Activated T-cell treated with anti-CD3 and anti-CD28 coated beads, Interleukin-2, amount 50 U/mL, for 72 hours (primary cell): ENCODE measurements at places on chromosomes 7 and 10. TPM values are rescaled to one million over a fixed set of nuclear protein-coding genes. Genes with fewer than 3 reads are reported as not detected.

Gene SUN3
- total RNA-seq = 0.99 TPM

Gene UTF1
- 0.21 TPM for total RNA-seq

Gene PFKFB3
- 120 TPM for total RNA-seq

Gene ATRNL1
- total RNA-seq = 0.23 TPM

DNA sequence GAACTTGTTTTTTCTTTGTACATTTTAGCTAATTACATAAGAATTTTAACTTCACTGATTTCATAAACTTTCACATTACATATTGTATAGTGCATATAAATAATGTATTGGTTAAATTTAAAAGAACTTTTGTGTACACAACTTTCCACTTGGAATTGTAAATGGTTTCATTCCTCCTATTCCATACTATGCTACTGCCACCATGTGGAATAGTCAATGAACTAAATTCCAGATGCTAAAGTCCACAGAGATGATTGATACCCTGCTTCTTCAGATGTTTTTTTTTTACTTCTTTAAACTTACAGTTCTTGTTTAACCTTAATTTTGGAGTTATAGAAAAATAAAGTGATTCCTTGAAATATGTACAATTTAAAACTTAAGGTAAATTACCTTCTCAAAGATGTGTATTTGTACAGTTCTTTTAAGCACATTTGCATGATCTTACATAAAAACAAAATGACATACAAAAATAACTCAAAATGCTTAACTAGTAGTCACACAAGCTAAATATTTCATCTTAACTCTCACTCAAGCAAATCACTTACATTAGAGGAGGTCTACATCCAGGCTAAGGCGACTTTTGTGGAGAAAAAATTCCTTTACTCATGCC lies 247.6 kb upstream of the HGF start:
- DNase-seq = no peak
- H3K4me1 ChIP-seq = no peaks in the 10 kb centered on the region
- H3K4me3 ChIP-seq = no peak overlapping the region
- no peaks in the 10 kb centered on the region for H3K27me3 ChIP-seq
- H3K36me3 ChIP-seq = no peaks in the 10 kb centered on the region

GRCh38 chr7:97731736-97732564 lies at the start of gene TAC1:
Gene TAC1, plus strand, starts transcription at chr7:97732086. Its CDS starts 527 bp downstream, at chr7:97732613.
- H3K4me3 ChIP-seq = peak within 1 kb of the TSS; percentile 70
- H3K36me3 ChIP-seq = no peaks in the 10 kb centered on the region
- peaks cover 23% of the 10 kb centered on the region for H3K4me1 ChIP-seq
- peaks cover 64% of the 10 kb centered on the region for H3K27me3 ChIP-seq
- no peak for DNase-seq

GRCh38 chr10:60573336-60573735 lies 183.7 kb upstream of the ANK3 start:
- peak overlapping the region; percentile 96 for H3K27ac ChIP-seq
- H3K4me3 ChIP-seq = peak overlapping the region; percentile 86
- peak; percentile 83 for DNase-seq
